ENCODE measurements at places on chromosomes 6 and 20. TPM values are rescaled to one million over a fixed set of nuclear protein-coding genes. Genes with fewer than 3 reads are reported as not detected.

The C6orf163 gene
- 2.5 TPM for total RNA-seq

DNA sequence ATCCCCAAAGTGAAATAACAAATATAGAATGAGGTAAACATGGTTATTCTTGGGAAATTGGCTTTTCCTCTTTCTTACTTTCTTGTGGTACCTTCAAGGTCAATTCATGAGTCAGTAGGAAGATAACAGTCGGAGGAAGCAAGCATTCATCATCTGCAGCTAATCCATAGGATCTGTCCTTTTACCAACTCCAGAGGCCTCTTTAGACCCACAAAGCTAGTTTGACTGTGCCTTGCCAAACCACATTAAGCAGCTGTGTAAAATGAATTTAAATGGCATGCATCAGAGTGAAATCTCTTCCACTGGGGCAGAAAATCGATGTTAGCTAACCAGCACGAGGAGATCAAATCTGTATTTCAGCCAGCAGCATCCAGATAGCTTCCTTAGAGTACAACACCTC is 171.3 kb downstream of the TMEM242 start:
- DNase-seq = peak; percentile 68

DNA sequence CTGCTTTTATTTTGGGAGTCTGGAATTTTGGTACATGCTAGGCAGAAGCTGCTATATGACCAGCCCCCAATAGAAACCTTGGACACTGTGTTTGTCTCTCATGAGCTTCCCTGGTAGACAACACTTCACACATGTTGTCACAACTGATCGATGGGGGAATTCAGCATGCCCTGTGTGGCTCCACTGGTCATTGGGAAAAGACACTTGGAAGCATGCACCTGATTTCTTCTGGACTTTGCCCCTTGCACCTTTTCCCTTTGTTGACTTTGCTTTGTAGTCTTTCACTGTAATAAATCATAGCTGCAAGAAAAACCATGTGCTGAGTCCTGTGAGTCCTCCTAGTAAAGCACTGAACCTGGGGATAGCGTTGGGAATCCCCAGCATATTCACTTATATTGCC is 7.9 kb upstream of the WFDC10A start:
- DNase-seq = no peak

The RNF39 gene
- total RNA-seq = not detected

DNA sequence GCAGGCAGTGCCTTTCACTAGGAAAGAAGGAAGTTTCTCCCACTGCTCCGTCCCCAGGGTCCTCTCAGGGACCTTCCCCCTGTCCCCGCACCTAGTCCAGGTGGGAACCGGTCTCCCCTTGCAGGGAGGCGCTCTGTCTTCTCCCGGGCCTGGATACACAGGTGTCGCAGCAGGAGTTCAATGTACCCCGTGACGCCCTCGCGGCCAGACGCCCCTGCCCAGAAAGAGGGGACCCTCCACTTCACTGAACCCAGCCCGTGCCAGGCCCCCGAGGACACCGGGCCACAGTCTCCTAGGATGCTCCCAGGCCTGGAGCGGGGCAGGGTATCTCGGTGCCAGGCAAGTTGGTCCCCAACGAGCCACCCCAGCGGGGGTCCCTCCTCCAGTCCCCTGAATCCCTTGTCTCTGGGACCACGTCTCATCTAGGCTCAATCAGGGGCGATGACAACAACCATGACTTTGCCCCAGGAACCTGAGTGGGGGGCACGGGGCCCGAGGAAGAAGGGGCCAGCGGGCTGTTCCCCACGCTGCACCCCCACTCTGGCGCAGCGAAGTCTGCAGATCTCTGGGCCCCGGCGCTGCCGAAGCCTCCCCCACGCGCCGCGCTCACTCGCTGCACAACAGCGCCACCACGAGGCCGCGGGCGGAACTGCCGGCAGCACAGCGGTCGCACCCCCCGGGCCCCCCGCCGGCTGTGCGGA is 103.0 kb downstream of the EDN3 start:
- DNase-seq = peak; percentile 16

GRCh38 chr6:15744818-15745402 is 82.1 kb upstream of the DTNBP1 start:
- DNase-seq = no peak

DNA sequence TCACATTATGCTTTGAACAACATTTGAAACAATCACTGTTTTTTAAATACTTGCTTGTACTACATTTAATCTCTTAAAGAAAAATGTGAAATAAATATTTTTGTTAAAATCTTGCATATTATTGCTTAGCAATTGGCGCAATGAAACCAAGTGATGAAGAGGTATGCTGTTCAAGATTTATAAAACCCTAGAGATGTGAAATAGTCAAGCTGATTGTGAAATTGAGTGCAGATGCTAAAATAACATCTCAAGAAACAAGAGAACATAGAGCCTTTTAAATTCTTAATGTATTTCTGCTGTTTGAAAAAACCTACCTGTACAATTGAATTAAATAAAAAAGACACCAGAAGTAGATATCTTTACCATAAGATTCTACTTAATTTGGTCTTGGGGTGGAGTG is 179.2 kb upstream of the MCHR2 start:
- no peak for DNase-seq

GRCh38 chr6:3631877-3632276 is 119.6 kb downstream of the PXDC1 start:
- no peak for DNase-seq

- DNase-seq = peak; percentile 75
Measured at GRCh38 chr20:7926767-7927166, 13.5 kb downstream of the HAO1 start.

The PTPRT gene
- not detected for total RNA-seq

The PLN gene
- not detected for total RNA-seq

- DNase-seq = no peak
Measured at GRCh38 chr6:30311671-30312070, 15.1 kb upstream of the TRIM39 start.

- no peak for DNase-seq
Measured at GRCh38 chr6:116244284-116244683, 9.6 kb downstream of the TSPYL4 start.

The TRIM38 gene
- 13.2 TPM for total RNA-seq

DNA sequence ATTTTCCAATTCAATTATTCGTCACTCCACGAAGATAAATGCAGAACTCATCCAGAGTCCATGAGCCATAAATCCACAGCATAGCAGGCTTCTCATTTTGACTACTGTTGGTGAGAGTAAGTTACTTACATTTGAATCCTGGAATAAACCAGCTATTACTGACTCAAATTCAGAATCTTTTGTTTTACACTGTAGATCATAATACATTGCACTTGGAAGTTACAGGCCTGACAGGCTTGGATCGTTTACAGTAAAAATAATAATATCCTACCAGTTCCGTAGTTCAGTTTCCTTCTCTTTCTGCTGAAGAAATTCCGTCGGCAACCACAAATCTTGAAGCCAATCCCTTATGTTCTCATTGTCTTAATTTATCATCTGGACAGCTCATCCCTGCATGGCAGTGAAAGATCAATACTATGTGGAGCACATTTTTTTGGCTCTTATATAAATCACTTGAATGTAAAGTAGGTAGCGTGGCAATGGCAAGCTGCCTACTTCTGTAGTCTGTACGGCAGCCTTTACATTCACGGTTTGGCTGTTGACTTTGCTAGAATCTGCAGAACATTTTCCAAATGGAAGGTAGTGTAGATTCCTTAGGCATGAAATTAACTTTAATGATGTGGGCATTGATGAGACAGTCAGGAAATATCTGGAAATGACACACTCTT is 142.9 kb downstream of the WDR27 start:
- DNase-seq = peak; percentile 49

DNA sequence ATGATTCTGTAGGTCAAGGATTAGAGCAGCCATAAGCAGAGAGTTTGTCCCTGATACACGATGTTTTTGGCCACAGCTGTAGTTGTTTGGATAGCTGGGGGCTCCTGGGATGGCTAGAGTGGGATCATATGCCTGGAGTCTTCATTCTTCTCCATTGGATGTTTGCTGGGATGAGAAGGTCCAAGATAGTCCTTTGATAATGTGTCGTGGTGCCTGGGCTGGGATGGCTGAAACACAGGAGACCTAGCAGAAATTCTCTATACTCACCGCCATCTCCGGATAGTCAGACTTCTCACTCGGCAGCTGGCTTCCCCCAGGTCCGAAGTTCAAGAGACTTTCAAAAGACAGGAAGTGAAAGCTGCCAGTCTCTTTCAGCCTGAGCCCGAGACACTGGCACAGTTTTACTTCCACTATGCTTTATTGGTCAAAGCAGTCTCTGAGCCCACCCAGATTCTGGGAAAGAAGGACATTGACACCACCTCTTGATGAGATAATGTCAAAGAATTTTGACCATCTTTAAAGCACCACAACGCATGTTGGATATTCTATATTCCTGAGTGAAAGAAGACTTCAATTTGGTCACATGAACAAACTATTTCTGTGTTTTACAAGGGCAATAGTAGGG is 16.0 kb downstream of the MARCKS start:
- peak; percentile 49 for DNase-seq

The NRN1 gene
- total RNA-seq = 25.6 TPM

The RFX6 gene
- not detected for total RNA-seq

The SEL1L2 gene
- total RNA-seq = not detected

GRCh38 chr6:51292659-51293058 is 474.0 kb downstream of the TFAP2B start:
- no peak for DNase-seq

- DNase-seq = no peak
Measured at GRCh38 chr20:16243470-16243869, 329.8 kb downstream of the KIF16B start.

GRCh38 chr6:127404133-127404532 is 55.1 kb downstream of the KIAA0408 start:
- DNase-seq = no peak

- no peak for DNase-seq
Measured at GRCh38 chr6:170091639-170092579, 199.0 kb downstream of the DLL1 start.

DNA sequence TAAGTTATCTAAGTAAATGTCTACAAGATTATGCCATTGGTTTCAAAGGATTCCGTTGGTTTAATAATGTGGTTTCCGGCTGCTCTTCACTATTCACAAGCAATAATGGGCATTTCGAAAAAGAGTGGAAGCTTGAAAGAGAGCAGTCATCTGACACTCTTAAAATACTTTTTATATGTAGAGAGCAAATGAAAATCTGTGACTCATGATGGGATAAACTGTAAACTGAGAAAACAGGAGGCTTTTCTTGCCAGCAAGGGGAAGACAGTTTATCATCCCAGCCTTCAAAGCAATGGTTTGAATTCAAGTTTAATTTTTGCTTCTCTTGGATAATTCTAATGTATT is 145.7 kb downstream of the KHDC1L start:
- no peak for DNase-seq

- DNase-seq = no peak
Measured at GRCh38 chr6:46882645-46883044, 39.1 kb downstream of the ADGRF5 start.

The TRIM40 gene
- not detected for total RNA-seq

GRCh38 chr6:79413562-79414002 is 123.6 kb downstream of the LCA5 start:
- DNase-seq = no peak

GRCh38 chr6:111805511-111806164 is 67.6 kb downstream of the FYN start:
- peak; percentile 51 for DNase-seq

The DDO gene
- total RNA-seq = not detected

The WFDC10B gene
- total RNA-seq = not detected

DNA sequence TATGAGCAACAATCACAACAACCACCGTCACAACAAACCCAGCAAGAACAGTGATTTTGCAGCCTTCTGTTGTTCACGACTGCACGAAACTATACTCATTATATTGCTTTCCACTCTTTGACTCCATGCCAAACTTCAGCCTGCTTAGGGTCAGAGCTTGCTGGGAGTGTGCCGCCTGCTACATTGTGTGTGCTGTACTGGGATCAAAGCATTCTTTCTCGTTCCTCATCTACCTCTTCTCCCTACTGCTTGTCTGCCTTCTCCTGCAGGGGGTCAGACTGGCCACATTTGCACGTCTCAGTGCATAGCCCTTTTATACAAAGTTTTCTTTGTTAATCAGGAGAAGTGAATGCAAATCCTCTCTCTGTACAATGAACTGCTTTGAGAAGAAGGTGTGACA is 401.6 kb upstream of the CITED2 start:
- peak; percentile 29 for DNase-seq

DNA sequence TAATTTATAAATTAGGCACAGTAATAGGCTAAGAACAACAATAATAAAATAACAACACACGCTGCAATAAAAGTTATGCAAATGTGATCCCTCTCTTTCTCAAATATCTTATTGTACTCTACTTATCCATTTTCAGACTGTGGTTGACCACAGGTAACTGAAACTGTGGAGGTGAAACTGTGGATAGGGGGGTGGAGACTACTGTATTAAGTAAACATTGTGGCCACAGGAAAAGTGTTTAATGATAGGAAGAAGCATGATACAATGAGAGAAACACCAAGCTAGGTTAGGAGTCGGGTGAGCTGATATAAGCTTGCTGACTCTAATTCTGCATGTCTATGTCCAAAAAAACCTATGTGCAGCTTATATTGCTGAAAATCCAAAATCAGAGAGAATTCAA is 23.0 kb downstream of the NHLRC1 start:
- no peak for DNase-seq

DNA sequence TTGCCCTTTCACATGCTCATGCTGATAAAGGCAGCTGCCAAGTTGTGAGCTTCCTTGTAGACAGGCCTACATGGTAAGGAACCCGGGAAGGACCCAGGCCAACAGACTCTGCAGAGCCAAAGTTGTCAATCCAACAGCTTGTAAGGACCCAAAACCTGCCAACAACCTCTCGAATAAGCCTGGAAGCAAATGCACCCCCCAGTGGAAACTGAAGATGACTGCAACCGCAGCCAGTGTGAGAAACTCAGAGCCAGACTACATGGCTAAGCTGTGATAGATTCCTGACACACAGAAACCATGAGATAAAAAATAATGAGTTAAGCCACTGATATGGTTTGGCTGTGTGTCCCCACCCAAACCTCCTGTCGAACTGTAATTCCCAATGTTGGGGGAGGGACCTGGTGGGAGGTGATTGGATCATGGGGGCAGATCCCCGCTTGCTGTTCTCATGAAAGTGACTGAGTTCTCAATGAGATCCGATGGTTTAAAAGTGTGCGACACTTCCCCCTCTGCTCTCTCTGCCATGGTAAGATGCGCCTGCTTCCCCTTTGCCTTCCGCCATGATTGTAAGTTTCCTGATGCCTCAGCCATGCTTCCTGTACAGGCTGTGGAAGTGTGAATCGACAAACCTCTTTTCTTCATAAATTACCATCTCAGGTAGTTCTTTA is 18.8 kb upstream of the CLPSL2 start:
- peak; percentile 32 for DNase-seq
